ENCODE measurements at places on chromosomes 4 and X.

DNA sequence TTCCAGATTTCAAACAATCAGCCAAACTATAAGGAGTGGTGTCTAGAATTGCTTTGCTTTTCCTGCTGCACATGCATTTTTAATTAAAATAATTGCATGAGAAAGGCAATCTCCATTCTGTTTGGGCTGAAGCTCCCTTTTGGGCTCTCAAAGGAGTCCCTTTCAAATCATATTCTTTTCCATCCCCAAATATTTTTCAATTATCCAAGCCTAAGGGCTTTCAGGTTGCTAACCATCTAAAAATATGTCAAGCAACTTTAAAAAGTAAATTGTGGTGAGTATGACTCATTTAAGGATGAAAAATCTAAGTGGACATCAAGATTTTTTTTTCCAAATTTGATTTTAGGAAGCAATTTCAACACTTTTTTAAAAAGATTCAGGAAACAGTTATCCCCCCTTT lies 28.4 kb downstream of the PIR start:
- no peak for DNase-seq

GRCh38 chrX:57641338-57641737 lies 38.7 kb downstream of the NLRP2B start:
- no peak for DNase-seq

GRCh38 chr4:158428242-158428641 lies 93.4 kb upstream of the RXFP1 start:
- DNase-seq = no peak

- DNase-seq = no peak
Measured at GRCh38 chrX:153714256-153714655, 9.9 kb downstream of the BCAP31 start.

GRCh38 chr4:77393996-77394395 lies 211.6 kb upstream of the CXCL13 start:
- no peak for DNase-seq

GRCh38 chr4:184787766-184788503 lies 37.8 kb downstream of the ACSL1 start:
- DNase-seq = no peak

GRCh38 chr4:182177166-182177565 lies 66.0 kb upstream of the TENM3 start:
- DNase-seq = no peak

GRCh38 chr4:173432430-173432829 lies 33.5 kb upstream of the SCRG1 start:
- DNase-seq = no peak

GRCh38 chr4:144685911-144686310 lies 40.0 kb downstream of the HHIP start:
- DNase-seq = no peak

GRCh38 chr4:78720994-78721677 lies 55.0 kb upstream of the BMP2K start:
- DNase-seq = peak; percentile 15

DNA sequence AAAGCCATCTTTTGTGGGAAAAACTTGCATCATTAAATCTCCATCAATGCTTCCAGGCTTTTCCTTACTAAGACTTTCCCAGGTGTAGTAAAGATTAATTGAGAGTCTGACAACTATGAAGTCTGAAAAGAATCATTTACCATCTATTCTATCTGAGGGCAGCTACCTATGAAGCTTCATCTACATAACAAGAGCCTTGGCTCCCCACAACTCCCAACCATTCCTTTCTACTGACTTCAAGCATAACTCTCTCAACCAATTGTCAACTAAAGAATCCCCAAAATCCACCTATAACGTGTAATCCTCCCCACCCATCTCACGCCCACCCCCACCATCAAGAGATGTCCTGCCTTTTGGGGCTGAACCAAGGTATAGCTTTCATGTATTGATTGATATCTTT lies 101.5 kb upstream of the GABRA2 start:
- DNase-seq = no peak

GRCh38 chr4:96035727-96036126 lies 195.8 kb downstream of the PDHA2 start:
- DNase-seq = no peak

DNA sequence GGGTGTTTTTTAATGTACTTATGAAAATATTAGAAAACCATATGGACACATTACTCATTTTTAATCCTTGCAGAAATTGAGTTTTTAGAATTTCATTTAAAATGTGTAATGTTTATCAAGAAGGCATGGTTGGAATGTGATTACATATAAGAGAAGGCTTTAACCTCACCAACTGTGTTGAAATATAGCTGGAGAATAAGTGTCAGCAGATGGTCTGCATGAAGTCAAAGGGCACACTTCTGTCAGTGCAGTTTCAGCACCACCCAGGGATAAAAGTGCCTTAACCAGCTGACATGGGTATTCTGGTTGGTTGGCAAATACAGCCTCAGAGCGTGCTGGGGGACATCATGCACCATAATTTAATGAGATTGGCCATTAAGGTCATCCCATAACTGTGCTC lies 21.2 kb upstream of the ANTXR2 start:
- no peak for DNase-seq

- no peak for DNase-seq
Measured at GRCh38 chrX:133375615-133376340, 39.5 kb downstream of the GPC4 start.

- DNase-seq = no peak
Measured at GRCh38 chrX:129323115-129323514, 200.2 kb downstream of the SMARCA1 start.

- DNase-seq = no peak
Measured at GRCh38 chrX:153830640-153831428, 490 bp upstream of the PDZD4 start.

- DNase-seq = no peak
Measured at GRCh38 chr4:141870152-141870551, 233.8 kb downstream of the IL15 start.

- DNase-seq = no peak
Measured at GRCh38 chrX:10483191-10483831, 137.1 kb downstream of the MID1 start.

- DNase-seq = no peak
Measured at GRCh38 chr4:49000806-49001205, 14.7 kb downstream of the CWH43 start.
